Tongue (tissue), 3 donors: ENCODE measurements at places on chromosomes 1 and 21. TPM values are rescaled to one million over a fixed set of nuclear protein-coding genes. Genes with fewer than 3 reads are reported as not detected.

The PRDM16 gene
- 1.6 TPM for total RNA-seq

The GPR25 gene
- not detected for total RNA-seq

The C1orf116 gene
- 3.6 TPM for total RNA-seq

The ERICH3 gene
- not detected for total RNA-seq

The CPTP gene
- total RNA-seq: 17.5 TPM

The PPP1R8 gene
- 32.9 TPM for total RNA-seq

The OR2L13 gene
- not detected for total RNA-seq

The GSTM4 gene
- total RNA-seq: 11.4 TPM

The HHAT gene
- total RNA-seq: 8.3 TPM

The CD5L gene
- not detected for total RNA-seq

DNA sequence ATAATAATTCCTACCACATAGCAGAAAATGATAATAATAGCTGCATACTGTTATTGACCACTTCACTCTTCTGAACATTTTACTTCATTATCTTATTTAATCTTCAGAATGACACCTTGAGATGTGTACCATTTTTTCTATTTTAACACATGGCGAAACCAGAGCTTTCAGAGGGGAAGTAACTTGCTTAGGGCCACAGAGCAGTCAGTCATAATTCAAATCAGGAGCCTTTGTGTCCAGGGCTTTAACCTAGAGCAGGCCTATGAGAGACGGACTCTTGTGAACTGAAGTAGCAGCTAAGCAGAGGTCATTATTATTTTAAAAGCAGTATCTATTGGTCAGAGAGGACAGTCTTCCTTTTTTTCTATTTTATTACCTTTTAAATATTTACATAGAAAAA lies 114.0 kb downstream of the ROR1 start:
- DNase-seq: no peak

DNA sequence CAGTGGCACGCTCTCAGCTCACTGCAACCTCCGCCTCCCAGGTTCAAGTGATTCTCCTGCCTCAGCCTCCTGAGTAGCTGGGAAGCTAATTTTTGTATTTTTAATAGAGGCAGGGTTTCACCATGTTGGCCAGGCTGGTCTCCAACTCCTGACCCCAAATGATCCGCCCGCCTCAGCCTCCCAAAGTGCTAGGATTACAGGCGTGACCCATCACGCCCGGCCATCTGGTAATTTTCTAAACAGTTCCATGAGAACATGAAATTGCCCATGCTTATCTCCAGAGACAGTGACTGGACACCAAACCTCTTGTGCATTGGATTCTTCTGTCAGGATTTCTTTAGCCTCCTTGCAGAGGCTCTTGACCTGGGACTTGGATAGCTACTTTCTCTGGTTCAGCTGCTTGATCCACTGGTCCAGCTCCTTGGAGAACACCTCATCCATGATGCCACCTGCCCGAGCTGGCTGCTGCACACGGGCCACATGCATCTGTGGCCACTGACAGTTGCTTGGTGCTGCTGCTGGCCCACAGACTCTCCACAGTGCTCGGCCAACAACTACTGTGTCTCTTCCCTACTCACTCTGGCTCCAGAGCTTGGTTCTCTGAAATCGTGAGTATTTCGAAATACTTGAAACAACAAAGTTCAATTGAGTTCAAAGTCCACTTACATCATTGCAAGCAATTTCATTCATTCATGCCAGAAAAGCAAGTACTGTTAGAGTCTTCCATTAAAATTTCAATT lies 40.0 kb upstream of the CTPS1 start:
- no peak for DNase-seq

DNA sequence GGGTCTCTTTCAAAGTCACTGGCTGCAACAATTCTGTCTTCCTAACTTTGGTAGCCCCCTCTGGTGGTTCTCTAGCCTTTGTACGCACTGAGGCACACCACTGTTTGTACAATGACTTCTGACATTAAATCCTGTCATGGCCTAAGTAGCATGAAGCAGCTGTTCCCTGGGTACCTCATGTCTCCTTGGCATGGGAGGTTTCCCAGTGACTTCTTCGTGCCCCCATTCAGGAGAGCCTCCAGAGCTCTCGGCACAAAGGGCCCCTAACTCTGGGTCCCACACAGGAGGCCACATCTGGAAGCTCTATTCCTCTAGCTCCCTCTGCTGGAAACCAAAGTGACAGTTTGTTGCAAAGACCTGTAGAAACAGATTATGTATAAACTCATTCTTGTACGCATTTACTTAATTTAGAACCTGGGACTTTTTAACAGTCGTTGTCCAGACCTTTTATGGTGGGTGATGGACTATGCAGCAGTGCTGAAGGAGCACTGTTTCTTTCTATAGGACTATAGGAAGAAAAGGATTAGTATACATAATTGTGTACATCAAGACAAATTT lies 13.4 kb downstream of the SWT1 start:
- peak; percentile 78 for DNase-seq

GRCh38 chr1:16009030-16009460 lies 5.0 kb downstream of the SRARP start:
- DNase-seq: peak; percentile 92

GRCh38 chr21:15841856-15842564 lies 112.2 kb downstream of the USP25 start:
- no peak for DNase-seq

- DNase-seq: no peak
Observed at GRCh38 chr1:178389441-178389840, 107.3 kb downstream of the CLEC20A start.

- no peak for DNase-seq
Observed at GRCh38 chr1:110696818-110697217, 22.1 kb upstream of the KCNA3 start.

DNA sequence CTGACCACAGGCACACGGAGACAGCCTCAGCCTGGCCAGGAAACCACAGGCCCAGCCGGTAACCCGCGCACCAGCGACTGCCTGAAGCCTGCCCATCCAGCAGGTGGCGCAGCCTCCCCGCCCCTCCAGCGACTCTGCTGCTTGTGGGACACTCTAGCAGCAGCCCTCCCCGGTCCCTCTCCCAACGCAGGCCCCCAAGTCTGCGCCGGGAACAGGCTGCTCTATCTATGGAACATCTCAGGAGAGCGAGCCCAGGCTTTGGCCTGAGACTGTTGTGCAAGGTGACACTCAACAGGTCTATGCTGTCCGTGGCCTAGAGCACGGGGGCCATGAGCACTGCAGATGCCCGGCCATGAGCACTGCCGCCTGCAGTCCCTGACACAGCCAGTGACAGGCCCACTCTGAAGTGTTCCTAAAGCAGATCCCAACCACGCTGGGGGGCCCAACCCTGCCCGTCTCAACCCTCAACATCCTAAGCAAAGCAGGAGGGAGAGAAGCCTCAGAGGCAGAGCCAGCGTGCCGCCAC lies 28.4 kb downstream of the WDR4 start:
- DNase-seq: no peak

- no peak for DNase-seq
Observed at GRCh38 chr1:11977625-11978024, 2.6 kb upstream of the MFN2 start.

DNA sequence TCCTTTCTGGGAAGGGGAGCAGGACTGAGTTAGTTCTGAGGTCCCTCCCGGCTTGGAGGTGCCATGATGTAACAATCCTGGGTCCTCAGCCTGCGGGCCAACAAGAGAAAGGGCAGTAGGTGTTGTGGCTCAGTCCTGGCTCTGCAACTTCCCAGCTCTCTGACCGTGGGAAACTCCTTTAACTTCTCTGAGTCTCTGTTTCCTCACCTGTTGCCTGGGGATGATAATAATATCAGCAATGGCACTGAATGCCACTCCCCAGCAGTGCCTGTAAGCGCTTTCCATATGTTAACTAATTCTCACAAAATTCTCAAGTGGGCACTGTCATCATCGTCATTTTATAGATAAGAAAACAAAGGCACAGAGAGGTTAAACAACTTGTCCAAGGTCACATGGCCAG lies 2.3 kb downstream of the PADI3 start:
- DNase-seq: no peak

GRCh38 chr1:89873288-89873687 lies 52.5 kb downstream of the LRRC8D start:
- DNase-seq: no peak

DNA sequence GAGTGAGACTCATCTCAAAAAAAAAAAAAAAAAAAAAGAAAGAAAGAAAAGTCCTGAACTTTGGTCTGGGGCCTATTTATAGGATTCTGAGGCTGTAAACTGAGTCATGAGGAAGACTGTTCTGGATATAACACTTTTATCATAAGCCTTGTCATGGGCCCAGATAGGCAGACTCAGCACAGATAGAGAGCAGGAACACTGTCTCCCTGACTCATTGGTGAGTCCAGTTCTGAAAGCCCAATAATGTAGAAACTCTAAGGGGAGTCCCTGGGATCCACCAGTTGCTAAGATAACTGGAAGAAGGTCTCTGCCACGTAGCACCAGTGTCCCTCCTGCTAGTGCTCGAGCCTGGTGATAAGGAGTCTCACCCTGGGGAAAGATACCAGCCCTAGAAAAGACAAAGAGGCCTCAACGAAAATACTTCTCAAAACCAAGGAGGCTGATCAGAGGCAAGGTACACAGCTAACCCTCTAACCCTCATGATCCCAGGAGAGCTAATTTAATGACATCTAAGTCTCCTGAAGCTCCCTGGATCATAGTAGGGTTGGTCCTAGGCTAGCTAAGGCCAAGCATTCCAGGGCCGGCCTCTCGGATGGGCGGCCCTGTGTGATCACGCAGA lies 43.5 kb downstream of the LPAR3 start:
- DNase-seq: no peak

DNA sequence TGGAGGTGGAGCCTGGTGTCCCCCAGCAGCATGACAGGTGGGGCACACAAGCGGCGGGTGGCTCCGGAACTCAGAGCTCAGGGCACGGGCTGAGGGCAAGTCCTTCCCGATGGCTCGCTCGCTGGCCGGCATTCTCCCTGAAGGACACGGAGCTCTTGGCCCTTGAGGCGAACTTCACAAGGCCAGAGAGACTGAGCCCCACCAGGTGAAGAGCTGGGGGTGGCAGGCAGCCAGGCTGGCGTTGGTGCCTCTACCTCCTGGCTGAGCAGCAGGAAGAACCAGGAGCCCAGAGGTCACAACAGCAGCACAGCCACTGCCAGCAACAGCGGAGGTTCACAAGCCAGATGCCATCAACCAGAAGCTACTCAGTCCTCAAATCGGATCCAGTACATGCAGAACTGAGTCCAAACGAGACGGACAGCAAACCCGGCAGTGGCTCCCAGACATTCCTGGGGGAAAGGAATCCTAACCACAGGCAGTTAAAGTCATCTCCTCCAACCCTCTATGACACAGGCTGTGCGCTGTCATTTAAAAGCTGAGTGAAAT lies 54.1 kb downstream of the NPHP4 start:
- DNase-seq: no peak

GRCh38 chr21:30338717-30339116 lies 1.2 kb upstream of the KRTAP27-1 start:
- DNase-seq: no peak

- no peak for DNase-seq
Observed at GRCh38 chr21:29386803-29387202, 88.1 kb downstream of the BACH1 start.

GRCh38 chr1:225559326-225559725 lies 93.6 kb downstream of the ENAH start:
- no peak for DNase-seq
